Hematopoietic multipotent progenitor cell treated with erythropoietin and hydrocortisone succinate and interleukin-3 and kit ligand, for 4 days (in vitro differentiated cells): ENCODE measurements at places on chromosomes 4 and X.

GRCh38 chr4:183909801-183910200, 4.7 kb downstream of the STOX2 start:
- DNase-seq, result no peak

DNA sequence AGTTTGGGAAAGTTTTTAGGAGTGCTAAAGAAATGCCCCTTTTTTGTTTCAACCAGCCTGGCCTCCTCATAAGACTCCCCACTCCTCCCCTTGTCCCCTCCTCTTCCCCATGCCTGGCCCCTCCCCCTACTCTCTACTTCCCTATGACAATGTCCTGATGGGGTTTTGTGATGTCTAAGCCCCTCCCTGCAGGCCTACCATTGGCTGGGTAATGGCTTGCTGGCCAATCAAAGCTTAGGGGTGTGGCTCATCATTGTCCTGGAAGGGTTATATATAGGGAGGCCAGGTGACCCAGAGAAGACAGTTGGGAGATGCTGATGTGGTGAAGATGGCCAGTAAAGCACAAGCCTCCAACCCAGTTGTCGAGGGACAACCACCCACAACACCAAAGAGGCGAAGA, 48.2 kb upstream of the PASD1 start:
- DNase-seq, result no peak

- DNase-seq, result no peak
These were observed 307.5 kb upstream of the GNPDA2 start for GRCh38 chr4:45033676-45034419.

GRCh38 chr4:53847965-53848364, 216.4 kb downstream of the CHIC2 start:
- no peak for DNase-seq

- DNase-seq, result peak; percentile 70
These were observed 833.5 kb upstream of the IGFBP7 start for GRCh38 chr4:57943682-57944081.

- no peak for DNase-seq
These were observed 121.3 kb downstream of the CBR4 start for GRCh38 chr4:168888715-168889215.

- DNase-seq, result peak; percentile 5
These were observed 2.6 kb upstream of the LRAT start for GRCh38 chr4:154741131-154741665.

DNA sequence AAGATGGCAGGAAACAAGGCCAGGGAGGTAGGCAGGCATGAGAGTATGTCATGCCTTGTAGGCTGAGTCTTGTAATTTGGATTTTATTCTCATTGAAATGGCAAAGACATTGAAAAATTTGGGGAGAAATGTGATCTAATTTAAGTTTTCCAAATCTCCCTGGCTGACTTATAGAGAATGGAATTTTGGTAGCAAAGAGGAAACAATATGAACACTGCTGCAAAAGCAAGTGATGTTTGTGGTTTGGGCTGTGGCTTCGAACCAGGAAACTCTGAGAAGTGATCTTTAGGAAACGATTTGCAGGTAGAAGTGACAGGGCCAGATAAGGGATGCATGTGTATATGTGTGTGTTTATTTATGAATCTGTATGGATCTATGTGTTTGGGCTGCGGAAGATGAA, 35.6 kb downstream of the ARSJ start:
- peak; percentile 1 for DNase-seq

DNA sequence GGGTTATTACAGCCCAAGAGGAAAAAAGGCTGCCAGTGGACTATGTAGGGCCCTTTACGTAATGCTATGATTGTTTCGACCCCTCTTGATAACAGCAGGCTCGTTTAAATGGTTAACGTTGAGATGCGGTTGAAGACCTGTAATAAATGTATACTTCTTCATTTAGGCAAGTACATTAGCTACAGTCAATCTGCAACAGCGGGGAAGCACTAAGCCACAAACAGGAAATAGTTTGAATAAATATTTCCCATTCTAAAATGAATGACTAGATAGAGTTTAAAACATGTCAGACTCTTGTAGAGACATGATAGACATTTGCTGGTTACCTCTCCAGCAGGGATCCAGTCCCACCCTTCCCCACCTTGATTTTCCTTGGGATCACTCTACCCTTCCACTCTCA, 38.1 kb upstream of the STIM2 start:
- peak; percentile 57 for DNase-seq

DNA sequence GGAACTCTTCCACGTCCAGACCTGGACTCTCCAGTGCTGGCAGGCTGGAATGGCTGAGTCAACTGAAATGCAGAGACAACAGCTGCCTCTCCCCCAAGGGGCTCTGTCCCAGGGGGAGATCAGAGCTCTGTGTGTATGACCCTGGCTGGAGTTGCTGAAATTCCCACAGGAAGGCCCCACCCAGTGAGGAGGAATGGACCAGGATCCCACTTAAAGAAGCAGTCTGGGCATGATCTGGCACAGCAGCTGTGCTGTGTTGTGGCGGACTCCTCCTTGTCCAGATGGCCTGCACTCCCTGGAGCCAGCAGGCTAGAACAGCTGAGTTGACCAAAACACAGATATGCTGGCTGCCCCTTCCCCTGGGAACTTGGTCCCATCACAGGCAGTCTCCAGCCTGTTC, 25.4 kb downstream of the C4orf17 start:
- DNase-seq, result no peak

GRCh38 chr4:125070861-125071260, 243.9 kb upstream of the FAT4 start:
- DNase-seq, result no peak

DNA sequence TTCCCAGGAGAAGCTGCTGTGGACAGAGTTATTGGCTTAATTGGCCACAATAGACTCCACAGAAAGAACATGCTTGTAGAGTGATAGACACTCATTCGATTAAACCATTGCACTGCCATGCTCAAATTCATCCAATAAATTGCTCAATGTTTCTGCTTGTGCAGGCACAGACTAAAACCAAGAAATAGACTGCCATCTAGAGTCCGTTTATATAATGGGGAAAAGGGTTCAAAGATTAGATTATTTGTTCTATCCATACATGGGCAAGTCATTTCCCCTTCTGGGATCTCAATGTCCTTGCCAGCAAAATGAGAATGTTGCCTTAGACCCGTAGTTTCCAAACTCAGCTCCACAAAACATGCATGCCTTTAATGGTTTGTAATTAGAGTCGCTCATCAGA, 8.7 kb downstream of the SMIM10 start:
- peak; percentile 74 for DNase-seq

DNA sequence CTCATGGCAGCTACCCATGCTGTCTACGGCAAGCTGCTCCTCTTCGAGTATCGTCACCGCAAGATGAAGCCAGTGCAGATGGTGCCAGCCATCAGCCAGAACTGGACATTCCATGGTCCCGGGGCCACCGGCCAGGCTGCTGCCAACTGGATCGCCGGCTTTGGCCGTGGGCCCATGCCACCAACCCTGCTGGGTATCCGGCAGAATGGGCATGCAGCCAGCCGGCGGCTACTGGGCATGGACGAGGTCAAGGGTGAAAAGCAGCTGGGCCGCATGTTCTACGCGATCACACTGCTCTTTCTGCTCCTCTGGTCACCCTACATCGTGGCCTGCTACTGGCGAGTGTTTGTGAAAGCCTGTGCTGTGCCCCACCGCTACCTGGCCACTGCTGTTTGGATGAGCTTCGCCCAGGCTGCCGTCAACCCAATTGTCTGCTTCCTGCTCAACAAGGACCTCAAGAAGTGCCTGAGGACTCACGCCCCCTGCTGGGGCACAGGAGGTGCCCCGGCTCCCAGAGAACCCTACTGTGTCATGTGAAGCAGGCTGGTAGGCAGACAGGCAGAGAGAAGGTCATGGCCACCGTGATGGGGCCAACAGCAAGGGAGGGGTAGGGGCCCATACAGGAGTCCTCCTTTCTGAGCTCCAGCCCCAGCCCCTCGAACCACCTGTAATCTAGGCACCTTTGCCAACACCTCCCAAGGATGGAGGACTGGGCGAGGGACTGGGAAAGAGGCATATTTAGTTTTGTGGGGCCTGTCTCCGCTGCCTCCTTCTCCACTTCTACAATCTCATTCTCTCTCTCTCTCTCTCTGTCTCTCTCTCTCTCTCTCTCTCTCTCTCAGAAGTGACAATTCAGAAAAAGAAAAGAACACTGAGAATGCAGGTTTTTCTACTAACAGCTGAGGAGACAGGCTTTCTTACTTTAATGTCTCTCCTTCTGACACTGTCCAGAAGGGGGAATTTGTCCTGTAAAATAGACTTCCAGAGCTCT, 4.7 kb upstream of the TSPYL2 start:
- peak; percentile 38 for DNase-seq
